CD4-positive, alpha-beta T cell treated with Interleukin-17A for 4 hours (primary cell): ENCODE measurements at places on chromosomes 4 and X.

- DNase-seq, result peak; percentile 13
Observed at GRCh38 chrX:49838374-49838773, 9.3 kb downstream of the PAGE4 start.

DNA sequence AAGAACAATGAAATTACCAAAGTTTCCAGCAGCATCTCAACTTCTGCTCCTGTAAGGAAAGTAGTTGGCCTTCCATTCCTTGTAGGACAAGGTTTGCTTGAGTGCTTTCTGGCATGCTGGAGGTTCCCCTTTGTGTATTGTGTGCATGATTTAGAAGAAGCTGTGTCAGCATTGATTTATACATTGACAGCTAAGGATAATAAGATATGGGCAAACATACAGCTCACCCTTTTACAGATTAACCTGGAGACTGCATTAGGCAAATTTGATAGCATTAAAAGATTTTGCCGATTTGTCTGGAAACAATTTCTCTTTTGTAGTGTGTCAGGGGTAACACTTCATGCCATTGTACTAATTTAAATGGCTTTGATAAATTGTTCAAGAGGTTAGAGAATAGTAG is 221.8 kb upstream of the PACRGL start:
- no peak for DNase-seq

- DNase-seq, result no peak
Observed at GRCh38 chrX:37613933-37614332, 42.5 kb downstream of the LANCL3 start.

DNA sequence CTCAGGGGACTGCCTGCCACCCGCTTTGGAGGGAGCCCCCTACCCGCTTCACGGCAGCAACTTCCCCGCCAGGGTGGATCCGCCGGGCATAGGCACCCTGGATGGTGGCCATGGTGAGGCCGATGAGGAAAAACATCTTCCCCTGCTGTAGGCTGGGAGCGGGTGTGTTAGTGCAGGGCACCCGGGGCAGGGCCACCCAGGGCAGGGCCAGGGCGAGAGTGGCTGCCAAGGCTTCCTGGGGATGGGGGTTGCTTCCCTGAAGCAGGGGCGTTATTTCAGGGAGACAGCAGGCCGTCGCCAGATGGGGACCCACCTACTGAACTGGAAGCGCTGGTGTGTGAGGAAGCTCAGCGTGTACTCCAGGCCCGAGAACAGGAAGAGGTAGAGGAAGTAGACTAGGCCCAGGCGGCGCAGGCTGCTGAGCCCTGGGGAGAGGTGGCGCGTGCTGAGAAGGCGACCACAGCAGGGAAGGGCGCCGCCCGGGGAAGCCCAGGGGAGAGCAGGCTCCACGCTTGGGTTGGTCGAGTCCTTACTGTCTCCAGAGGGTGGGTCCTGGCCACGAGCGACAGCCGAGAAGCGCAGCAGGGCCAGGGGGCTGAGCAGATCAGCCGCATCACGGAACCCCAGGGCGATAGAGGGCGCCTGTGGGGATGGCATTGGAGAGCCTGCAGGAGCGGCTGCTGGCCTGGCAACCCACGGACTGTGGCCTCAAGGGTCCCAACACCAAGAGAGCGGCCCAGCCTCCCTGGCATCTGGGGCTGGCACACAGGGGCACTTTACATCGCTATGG is 31.5 kb downstream of the NOP14 start:
- DNase-seq, result peak; percentile 70

GRCh38 chr4:5708449-5709206 is at the start of gene EVC2:
TSS of gene EVC2 (minus strand) at chr4:5708559. CDS start at chr4:5708513, 46 bp downstream.
- DNase-seq, result peak; percentile 46

DNA sequence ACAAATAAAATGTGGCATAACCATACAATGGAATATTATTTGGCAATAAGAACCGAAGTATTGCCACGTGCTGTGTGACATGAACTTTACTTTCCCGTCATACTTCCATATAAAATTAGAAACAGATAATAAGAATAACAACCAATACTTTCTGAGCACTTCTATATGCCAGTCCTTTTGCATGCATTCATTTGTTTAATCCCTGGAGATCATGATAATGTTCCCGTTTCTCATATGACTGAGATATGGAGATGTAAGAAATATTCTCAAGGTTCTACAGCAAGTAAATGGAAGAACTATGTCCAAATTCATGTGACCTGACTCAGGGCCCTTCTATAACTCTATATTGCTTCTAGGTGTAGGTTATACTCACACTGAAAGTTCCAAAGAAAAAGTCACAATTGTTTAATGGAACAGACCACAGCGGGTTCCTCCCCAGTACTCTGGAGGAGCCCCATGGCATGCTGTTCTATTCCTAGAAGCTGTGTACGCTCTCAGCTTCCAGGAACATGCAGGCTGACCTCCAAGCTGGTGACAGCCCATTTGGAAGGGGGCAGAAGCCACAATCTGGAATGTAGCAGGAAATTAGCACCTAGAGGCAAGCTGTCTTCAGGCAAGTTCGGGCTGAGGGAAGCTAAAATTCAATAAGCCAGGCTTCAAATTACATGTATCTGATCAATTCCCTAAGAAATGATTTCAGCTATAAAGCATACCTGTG is 31.5 kb downstream of the QDPR start:
- no peak for DNase-seq

DNA sequence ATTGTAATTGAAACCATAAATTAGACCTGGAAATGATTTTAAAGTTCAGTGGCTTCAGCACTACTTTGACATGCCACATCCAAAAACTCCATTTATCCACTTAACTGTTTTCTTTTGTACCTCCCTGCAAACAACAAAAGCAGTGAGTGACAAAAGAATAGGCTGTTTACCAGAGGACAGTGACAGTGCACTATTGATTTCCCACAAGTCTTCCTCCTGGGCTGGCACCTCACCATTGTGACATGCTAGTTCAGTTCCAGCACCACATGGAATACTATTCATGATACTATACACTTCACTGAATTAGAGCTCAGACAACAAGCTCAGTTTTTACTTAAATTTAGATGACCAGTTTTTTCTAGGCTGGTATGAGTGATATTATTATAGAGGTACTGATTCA is 29.3 kb downstream of the MOSPD2 start:
- no peak for DNase-seq

DNA sequence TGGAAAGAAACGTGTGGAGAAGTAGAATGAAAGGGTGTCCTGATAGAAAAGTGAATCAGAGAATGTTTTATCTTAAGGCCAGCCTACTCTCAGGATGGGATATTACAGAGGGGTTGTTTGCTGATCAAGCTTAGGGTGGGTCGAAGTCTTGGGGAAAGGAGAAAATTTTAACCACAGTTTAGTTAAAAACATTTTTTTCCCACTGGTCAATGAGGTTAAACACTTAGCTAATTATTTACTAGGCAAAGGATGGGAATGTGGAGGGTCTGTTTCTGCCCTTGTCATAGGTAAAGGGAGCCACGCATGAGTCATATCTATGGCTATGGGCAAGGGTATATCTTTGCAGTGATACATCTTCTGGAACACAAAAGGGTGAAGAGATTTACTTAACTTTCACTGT is 16.1 kb upstream of the SULT1E1 start:
- DNase-seq, result no peak

GRCh38 chr4:5615496-5616075 is 92.8 kb downstream of the EVC2 start:
- no peak for DNase-seq

DNA sequence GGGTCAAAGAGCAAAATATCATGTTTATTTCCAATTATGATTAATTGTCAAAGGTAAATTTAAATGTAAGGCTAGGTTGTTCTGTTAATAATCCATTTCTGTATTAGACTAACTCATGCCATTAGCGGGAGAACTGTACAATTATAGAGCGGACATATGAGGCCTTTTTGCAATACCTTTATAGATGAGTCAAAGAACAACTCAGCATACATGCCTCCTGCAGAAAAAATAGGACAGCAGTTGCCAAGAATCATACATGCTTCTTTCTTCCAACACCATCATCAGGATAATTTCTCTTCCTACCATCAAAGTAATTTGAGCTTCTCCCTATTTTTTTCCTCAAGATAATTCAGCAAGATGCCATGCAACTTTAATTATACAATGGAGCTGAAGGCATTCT is 917.8 kb downstream of the ADGRL3 start:
- no peak for DNase-seq

- no peak for DNase-seq
Observed at GRCh38 chrX:34881671-34882070, 60.9 kb upstream of the FAM47B start.

DNA sequence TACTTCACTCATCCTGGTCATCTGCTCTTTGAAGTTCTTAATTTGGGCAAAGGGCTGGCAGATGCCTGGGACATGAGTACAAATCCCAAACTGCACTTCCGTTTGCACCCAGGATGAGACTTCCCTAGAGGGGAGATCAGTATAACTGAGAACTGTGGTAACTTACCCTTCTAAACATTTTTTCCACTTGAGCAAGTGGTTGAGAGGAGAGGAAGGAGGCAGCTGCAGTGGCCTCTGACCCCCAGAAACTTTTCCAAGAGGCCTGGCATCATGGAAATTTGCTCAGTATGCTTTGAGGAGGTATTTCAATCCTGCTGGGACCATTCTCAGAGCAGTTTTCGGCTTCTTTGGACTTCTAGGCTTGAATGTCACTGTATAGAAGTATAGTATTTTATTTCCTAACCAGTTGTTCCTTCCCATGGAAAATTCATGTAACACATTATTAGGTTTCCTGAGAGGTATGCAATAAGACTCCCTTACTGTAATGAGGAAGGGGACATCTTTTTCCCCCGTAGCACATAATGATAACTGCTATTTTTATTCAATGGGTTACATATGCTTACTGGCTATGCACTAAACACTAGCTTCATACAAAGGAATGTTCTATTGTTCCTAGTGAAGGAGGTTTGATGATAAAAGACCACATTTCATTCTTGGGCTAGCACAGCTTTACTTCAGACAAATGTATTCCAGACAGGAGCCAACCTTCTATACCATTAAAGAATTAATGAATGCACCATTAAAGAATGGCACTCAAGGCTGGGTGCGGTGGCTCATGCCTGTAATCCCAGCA is 129.3 kb downstream of the SHROOM3 start:
- no peak for DNase-seq

DNA sequence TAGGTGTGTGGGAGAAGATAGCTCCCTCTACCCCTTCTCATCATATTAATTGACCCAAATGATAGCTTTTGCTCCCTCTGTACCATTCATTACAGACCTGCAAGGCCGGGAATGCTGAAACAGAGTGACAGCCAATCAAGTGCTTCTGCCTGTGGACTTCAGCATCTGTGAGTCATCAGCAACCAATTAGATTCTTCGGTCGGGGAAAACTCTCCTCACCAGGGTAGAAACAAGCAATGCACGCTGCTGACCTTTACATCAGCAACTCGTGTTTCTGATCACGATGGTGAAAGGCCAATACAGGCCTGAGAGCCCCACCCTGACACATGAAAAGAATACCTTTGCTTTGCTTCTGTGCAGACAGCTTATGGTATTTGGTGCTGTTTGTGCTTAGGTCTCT is 347.2 kb upstream of the DDX53 start:
- DNase-seq, result no peak

DNA sequence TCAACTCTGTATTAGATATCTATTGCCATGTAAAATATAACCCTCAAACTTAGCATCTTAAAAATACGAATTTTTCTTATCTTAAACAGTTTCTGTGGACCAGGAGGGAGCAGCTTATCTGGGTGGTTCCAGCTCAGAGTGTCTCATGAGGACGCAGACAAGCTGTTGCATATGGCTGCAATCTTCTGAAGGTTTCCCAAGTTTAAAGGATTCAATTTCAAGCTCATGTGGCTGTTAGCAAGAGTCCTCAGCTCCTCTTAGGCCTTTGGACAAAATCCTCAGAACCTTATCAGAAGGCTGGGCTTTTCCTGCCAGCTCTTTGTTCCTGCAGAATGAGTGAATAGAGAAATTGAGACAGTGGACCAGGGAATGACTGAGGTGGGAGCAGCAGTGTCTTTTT is 2.8 kb upstream of the CTSO start:
- DNase-seq, result no peak

DNA sequence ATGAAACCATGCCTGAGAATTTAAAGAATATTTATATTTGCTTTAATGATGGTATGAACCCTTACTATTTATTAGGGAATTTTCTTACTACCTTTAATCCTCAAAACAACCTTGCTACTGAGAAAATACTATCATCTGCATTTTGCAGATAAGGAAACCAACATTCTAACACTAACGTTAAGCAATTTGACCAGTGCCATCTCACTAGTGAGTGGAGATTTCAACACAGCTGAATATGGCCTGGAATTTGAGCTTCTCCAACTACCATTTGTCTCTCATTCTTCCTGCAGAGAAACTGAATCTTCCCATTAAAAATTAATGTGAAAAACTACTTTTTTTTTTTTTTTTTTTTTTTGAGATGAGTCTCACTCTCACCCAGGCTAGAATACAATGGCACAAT is 380.9 kb upstream of the SMIM31 start:
- no peak for DNase-seq

GRCh38 chr4:81470456-81471297 is 1.0 kb downstream of the RASGEF1B start:
- DNase-seq, result peak; percentile 49

GRCh38 chr4:28373191-28373590 is 1512.5 kb downstream of the STIM2 start:
- no peak for DNase-seq

GRCh38 chr4:3375688-3376087 is 66.1 kb upstream of the HGFAC start:
- no peak for DNase-seq

DNA sequence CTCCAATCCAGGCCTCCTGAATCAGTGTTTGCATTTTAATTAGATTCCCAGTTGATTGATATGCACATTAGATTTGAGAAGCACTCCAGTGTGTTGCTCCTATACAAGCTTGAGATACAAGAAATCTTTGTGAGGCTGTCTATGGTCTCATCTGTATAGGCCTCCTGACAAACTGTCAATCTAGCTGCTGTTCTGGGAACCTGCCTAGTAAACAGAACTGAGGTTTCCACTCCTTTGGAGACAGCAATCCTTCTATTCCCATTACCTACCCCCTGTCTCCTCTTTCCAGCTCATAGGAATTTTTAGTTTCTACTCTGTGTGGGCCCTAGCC is 306.1 kb upstream of the EMCN start:
- no peak for DNase-seq

GRCh38 chrX:129771266-129771995 is 8.3 kb upstream of the SASH3 start:
- DNase-seq, result peak; percentile 64

- peak; percentile 35 for DNase-seq
Observed at GRCh38 chrX:39891781-39892180, 206.0 kb downstream of the BCOR start.
